Kidney (tissue), 22 donors: ENCODE measurements at places on chromosomes 7 and 10. TPM values are rescaled to one million over a fixed set of nuclear protein-coding genes. Genes with fewer than 3 reads are reported as not detected.

- no peaks in the 10 kb centered on the region for H3K36me3 ChIP-seq
- H3K27me3 ChIP-seq, result no peaks in the 10 kb centered on the region
- H3K4me1 ChIP-seq, result peaks cover 5% of the 10 kb centered on the region
- H3K27ac ChIP-seq, result no peak overlapping the region
These were observed 325.9 kb upstream of the NRP1 start for GRCh38 chr10:33660329-33660728.

GRCh38 chr10:52146766-52147165 is 167.3 kb upstream of the DKK1 start:
- H3K27ac ChIP-seq, result no peak overlapping the region
- H3K27me3 ChIP-seq, result no peaks in the 10 kb centered on the region
- H3K4me3 ChIP-seq, result no peak overlapping the region
- H3K4me1 ChIP-seq, result no peaks in the 10 kb centered on the region
- DNase-seq, result no peak

Gene POLR2J2
- 0.62 TPM for polyA plus RNA-seq

DNA sequence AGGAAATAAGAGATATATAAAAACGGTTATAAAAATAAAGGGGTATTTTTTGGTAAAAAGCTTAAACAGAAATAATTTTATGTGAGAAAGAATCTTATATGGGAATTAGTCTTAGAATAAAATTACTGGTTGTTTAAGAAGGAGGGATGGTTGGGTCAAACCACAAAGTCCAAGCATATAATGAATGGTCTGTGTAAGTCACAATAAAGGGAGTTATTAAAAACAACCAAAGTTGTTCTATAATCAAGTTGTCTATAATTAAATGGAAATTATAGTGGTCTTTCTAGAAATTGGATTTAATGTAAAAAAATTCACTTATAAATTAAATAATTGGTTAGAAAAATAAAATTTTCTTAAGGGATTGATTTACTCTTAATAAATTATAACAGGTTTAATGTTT is 304.8 kb downstream of the POM121L12 start:
- no peak overlapping the region for H3K4me3 ChIP-seq
- no peaks in the 10 kb centered on the region for H3K27me3 ChIP-seq
- no peaks in the 10 kb centered on the region for H3K36me3 ChIP-seq
- H3K27ac ChIP-seq, result no peak overlapping the region

Gene ST8SIA6
- 0.22 TPM for polyA plus RNA-seq

- H3K4me1 ChIP-seq, result peaks cover 2% of the 10 kb centered on the region
- peak; percentile 15 for DNase-seq
- no peak overlapping the region for H3K27ac ChIP-seq
- H3K36me3 ChIP-seq, result no peaks in the 10 kb centered on the region
- H3K4me3 ChIP-seq, result no peak overlapping the region
- peaks cover 67% of the 10 kb centered on the region for H3K27me3 ChIP-seq
These were observed 10.8 kb upstream of the NKX2-3 start for GRCh38 chr10:99521765-99522469.
